ENCODE measurements at places on chromosomes 11 and 22. TPM values are rescaled to one million over a fixed set of nuclear protein-coding genes. Genes with fewer than 3 reads are reported as not detected.

The TUB gene
- total RNA-seq = 0.11 TPM

The C22orf31 gene
- total RNA-seq = not detected

The OR8G5 gene
- total RNA-seq = not detected

The LINC01488 gene
- under 0.01 TPM for total RNA-seq

The GAL3ST1 gene
- under 0.01 TPM for total RNA-seq

The TSSK2 gene
- total RNA-seq = not detected

The SLC16A8 gene
- 0.09 TPM for total RNA-seq

The OR51B4 gene
- total RNA-seq = not detected

The PARVG gene
- total RNA-seq = 0.11 TPM

The SOX6 gene
- under 0.01 TPM for total RNA-seq

The C11orf42 gene
- total RNA-seq = not detected

The TBX10 gene
- total RNA-seq = not detected

The PANX2 gene
- 0.22 TPM for total RNA-seq

Data from dermis lymphatic vessel endothelial cell (primary cell).